LHCN-M2 (cell line): ENCODE measurements at places on chromosomes 2 and 18.
A peak's percentile ranks its signal among the peaks of the same experiment; 100 is the strongest.

DNA sequence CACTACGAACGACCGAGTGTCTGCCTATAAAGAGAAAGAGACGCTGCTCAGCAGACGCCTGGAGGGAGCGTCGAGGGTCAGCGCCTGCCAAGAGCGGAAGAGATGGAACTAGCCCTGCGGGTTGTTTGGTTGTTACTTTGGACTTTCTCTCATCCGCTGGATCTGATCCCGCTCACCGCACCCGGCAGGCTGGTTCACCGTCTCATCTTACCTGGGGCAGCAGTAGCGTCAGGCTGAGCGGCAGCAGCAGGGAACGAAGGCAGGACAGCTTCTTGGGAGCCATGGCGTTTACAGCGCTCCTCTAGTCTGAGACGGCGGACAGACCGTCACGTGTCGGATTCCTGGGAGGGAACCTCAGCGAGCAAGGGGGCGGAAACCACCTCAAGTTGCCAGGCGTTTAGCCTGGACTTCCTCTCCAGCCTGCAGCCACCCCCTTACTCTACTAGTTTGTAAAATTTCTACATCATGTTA, 1.9 kb downstream of the GLB1L start:
- no peak for DNase-seq

DNA sequence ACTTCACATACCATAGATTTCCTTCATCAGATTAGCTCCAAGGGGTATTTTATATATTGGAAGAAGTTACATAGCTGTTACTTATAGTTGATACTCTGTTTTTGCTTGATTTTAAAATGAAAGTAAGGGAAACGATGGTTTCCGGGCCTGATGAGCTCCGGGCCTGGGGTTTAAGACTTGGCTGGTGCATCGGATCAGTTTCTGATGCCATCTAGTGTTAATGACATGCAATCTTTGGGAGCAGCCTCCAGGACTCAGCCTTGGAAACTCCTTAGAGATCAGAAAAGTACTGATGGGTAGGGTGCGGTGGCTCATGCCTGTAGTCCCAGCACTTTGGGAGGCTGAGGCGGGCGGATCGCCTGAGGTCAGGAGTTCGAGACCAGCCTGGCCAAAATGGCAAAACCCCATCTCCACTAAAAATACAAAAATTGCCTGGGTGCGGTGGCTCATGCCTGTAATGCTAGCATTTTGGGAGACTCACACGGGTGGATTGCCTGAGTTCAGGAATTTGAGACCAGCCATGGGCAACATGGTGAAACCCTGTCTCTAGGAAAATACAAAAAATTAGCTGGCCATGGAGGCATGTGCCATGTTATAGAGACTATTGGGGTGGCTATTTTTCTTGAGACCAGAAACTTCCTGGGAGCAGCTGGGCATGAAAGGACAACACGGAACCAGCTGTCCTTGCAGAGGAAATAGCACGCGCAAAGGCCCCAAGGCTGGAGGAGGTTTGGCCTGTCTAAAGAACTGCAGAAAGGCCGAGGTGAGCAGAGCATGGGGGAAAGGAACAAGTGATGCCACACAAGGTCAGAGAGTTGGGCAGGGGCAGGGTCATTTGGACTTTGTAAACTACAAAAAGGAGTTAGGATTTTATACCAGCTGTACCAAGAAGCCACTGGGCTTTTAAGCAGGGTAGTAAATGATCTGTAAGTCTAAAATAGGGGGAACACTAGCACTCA, 46.9 kb upstream of the CNOT11 start:
- DNase-seq = peak; percentile 89

- no peak for DNase-seq
These were observed 178.5 kb downstream of the THADA start for GRCh38 chr2:43417300-43417699.

DNA sequence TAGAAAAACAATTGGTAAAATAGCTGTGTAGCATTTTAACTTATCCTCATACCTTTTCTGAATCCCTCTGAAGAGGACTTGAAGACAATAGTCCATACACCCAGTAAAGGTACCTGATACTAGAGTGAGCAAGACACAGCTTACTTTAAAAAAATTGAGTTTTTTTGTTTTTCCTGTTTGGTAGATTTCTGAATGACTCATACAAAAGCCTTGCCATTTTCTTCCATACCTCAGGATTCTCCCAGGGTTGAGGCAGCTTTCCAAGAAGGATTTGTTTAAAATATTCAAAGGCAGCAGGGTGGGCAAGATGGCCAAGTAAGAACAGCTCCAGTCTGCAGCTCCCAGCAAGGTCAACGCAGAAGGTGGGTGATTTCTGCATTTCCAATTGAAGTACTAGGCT, 551.0 kb upstream of the LRATD1 start:
- DNase-seq = no peak

DNA sequence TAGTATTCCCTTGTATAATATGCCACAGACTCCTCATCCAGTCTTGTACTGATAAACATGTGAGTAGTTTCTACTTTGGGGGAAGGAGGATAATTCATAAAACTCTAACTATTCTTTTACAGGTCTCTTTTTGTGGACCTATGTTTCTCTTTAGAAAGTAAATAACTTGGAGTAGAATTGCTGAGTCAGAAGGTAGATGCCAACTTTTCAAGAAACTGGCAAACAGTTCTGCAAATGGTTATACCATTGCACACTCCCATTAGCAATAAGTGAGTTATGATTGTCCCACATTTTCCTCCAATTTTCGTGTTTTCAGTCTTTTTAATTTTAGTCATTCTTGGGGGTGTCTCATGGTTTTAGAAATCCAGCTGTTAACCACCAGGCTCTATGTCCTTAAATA, 477.2 kb upstream of the LRRTM4 start:
- no peak for DNase-seq

GRCh38 chr2:109690822-109691541, 76.8 kb downstream of the SOWAHC start:
- no peak for DNase-seq

GRCh38 chr2:222609381-222609780, 46.5 kb downstream of the FARSB start:
- peak; percentile 64 for DNase-seq

DNA sequence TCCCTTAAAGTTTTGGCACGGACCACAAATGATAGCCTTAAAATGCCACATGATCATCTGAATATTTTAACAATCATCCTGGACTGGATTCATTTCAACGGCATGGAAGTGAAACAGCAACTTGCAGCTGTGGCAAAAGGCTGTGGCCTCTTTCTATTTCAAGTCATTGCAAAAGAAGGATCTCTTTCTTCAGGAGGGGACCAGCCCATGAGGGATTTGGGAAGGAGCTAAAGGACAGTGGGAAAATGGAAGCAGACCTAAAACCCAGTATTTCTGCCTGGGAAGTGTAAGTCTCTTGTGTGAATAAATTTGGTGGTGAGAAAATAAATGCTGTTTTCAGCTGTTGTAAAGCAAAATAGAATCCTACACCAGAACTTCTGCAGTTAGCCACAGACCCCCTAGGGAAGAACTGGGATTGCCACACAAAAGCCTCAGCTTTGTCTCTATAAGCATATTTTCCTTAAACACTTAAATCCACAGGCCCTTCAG, 107.3 kb upstream of the ZFP36L2 start:
- DNase-seq = peak; percentile 82

DNA sequence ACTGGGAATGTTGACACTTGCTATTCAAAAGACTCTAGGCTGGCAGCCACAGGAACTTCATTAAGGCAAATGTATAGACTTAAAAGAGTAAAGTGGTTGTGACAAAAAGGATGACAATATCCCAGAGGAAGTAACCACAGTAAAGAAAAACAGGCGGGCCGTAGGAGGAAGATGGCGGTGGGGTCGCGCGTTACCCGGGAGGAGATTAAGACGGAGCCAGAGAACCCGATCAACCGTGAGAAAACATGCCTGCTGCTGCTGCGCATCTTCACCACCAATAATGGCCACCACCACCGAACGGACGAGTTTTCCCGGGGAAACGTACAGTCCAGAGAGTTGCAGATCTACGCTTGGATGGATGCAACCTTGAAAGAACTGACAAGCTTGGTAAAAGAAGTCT, 14.0 kb upstream of the NEUROD1 start:
- no peak for DNase-seq

DNA sequence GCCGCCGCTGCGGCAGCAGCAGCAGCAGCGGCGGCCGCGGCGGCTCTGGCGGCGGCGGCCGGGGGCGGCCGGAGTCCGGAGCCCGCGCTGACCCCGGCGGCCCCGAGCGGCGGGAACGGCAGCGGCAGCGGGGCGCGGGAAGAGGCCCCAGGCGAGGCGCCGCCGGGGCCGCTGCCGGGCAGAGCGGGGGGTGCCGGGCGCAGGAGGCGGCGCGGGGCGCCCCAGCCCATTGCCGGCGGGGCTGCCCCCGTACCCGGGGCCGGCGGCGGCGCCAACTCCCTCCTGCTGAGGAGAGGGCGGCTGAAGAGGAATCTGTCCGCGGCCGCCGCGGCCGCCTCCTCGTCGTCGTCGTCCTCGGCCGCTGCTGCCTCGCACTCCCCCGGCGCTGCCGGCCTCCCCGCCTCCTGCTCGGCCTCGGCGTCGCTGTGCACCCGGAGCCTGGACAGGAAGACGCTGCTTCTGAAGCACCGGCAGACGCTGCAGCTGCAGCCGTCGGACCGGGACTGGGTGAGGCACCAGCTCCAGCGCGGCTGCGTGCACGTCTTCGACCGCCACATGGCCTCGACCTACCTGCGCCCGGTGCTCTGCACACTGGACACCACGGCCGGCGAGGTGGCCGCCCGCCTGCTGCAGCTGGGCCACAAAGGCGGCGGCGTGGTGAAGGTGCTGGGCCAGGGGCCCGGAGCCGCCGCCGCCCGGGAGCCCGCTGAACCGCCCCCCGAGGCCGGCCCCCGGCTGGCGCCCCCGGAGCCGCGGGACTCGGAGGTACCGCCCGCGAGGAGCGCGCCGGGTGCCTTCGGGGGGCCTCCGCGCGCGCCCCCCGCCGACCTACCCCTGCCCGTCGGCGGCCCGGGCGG, 646 bp downstream of the PHLPP1 start:
- peak; percentile 66 for DNase-seq

- DNase-seq = no peak
These were observed 131.4 kb upstream of the SIX2 start for GRCh38 chr2:45140675-45141074.

- DNase-seq = no peak
These were observed 151.8 kb downstream of the DNER start for GRCh38 chr2:229562472-229563127.

DNA sequence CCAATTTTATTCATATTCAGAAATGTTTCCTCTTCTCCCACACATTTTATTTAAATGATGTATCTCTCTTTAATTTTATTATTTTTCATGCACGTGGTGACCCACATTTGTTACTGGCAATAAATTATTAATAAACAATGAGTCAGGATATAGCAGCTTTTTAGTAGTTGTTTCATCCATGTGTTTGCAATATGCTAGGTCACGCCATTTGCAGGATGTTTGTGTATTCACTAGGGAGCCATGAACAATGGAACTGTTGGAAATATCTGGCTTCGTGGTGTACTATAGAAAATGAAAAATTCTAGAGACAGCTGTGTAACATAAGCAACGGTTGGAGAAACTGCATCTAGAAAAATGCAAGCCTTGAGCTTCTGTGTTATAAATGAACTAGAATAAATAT, 176.0 kb upstream of the COL3A1 start:
- DNase-seq = peak; percentile 92

GRCh38 chr2:9694661-9695234, 64.0 kb upstream of the YWHAQ start:
- no peak for DNase-seq

GRCh38 chr2:58428096-58429013, 187.2 kb upstream of the FANCL start:
- DNase-seq = peak; percentile 4

DNA sequence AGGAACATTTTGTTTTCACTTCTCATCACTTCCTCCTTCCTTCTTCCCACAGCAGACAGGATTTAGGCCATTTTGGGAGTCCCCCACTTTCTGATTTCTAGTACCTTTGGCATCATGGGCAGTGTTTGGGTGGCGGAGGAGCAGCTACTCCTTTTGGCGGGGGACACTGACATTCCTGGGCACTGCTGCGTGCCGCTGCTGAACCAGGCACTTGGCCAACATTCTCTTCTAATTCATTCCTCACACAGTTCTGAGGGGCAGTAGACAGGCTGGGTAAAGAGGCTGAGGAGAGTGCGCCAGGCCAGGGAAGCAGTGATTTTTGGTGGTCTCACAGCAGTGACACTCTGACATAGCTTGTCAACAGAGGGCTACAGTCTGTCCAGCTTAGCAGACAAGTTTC, 270.2 kb downstream of the LOXHD1 start:
- no peak for DNase-seq

DNA sequence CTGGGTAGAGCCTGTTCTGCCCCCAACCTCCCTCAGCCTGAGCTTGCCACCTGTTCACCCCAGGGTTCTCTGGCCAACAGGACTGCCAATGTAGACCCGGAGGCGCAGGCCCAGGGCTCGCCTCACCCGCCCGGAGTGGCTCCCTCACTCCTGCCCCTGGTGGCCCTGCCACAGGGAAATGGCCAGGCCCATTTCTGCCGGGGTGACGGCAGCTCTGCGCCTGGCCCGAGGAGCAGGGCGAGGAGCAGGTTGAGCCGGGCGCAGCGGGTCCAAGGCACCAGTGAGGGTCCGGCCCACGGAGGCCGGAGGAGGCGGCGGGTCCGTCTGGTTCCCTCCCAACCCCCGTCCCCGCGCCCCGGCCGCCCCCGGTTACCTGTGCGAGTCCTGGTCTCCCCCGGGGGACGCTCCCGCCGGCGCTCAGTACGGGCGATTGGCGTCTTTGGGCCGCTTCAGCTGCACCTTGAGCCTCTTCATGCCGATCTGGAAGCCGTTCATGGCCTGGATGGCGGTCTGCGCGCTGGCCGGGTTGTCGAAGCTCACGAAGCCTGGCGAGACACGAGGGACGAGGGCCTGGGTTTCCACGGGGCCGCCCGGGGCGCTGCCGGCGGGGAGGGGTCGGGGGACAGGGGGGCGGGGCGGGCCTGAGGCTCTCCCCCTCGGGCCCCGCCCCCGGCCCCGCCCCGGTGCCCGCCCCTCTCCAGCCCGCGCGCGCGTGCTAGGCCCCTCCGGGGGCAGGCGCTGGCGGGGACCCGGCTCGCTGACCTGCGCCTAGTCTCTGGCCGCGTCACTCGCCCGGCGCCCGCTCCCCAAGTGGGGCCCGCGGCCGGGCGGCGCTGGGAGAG, 312.0 kb downstream of the CELF4 start:
- no peak for DNase-seq

GRCh38 chr2:201406077-201406662, 45.1 kb downstream of the TRAK2 start:
- DNase-seq = peak; percentile 56

- no peak for DNase-seq
These were observed 143.1 kb upstream of the PELI1 start for GRCh38 chr2:64287202-64287740.

GRCh38 chr18:36744261-36744876, 84.4 kb downstream of the TPGS2 start:
- DNase-seq = no peak

DNA sequence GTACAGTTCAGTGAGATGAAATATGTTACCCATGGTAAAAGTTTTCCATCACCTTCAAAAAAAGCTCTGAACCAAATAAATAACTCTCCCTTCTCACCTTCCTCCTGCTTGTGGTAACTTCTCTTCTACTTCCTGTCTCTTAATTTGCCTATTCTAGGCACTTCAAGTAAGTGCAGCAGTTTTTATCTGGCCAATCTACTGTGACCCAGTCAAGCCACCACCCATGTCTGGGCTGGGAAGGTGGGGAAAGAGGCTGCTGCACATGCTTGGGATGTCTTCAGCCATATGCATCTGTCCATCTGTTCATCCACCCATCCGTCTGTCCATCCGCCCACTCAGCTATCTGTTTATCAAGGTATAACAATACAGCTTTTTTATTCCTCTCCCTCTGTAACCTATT, 31.6 kb downstream of the ZNF532 start:
- DNase-seq = no peak
